ENCODE measurements at places on chromosomes 12 and 14. TPM values are rescaled to one million over a fixed set of nuclear protein-coding genes. Genes with fewer than 3 reads are reported as not detected.

The RERG gene
- 0.22 TPM for total RNA-seq

The CDCA3 gene
- total RNA-seq, result 84.0 TPM

The TEX22 gene
- 0.18 TPM for total RNA-seq

The BICDL1 gene
- total RNA-seq, result 2.3 TPM

The CAPZA3 gene
- total RNA-seq, result not detected

The GLRX5 gene
- 74.0 TPM for total RNA-seq

The POU6F1 gene
- 2.5 TPM for total RNA-seq

The WNT1 gene
- total RNA-seq, result not detected

Measured in A549 treated with RU486 at 1 μM for 4 hours (cell line).